ENCODE measurements at places on chromosomes 6 and 20.

- DNase-seq, result no peak
Observed at GRCh38 chr6:26217714-26218075, 130.5 kb downstream of the HFE start.

DNA sequence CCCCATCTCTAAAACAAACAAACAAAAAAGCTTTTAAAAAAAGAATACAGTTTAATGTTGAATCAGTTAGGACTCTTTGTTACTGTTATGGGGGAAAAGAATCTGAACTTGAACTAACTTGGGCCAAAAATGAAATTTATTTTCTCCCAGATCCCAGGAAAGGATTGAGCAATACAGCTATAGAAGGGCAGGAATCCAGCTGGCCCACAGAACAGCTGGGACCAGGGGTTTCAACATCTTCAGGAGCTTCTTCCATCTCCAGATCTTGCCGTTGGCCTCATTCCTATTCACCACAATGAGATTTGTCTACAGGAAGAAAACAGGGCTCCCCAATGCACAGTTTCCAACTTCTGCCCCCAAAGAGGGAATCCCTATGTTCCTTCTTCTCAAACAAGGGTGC, 43.2 kb upstream of the AKAP12 start:
- no peak for DNase-seq

- no peak for DNase-seq
Observed at GRCh38 chr6:155171747-155172449, 91.9 kb upstream of the CLDN20 start.

GRCh38 chr6:30144811-30145210, 8.9 kb downstream of the TRIM40 start:
- DNase-seq, result no peak

DNA sequence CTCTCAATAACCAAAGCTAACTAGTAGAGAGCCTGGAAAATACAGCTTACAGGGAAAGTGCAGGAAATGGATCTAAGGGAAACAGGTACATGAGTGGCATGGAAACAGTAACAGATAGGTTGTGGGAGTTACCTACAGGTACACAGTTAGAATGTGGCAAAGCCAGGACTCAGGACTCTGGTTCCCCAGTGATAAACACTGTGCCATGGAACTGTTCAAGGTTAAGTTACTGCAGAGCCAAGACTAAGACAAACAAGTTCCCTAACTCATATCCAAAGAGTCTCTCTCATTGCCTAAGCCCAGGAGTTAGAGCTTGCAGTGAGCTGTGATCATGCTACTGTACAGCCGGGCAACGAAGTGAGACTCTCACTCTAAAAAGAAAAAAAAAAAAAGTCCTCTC, 6.6 kb downstream of the MED20 start:
- no peak for DNase-seq

GRCh38 chr6:145360865-145361264, 374.5 kb downstream of the EPM2A start:
- DNase-seq, result no peak

GRCh38 chr6:87965806-87966205, 81.8 kb upstream of the SPACA1 start:
- DNase-seq, result no peak

DNA sequence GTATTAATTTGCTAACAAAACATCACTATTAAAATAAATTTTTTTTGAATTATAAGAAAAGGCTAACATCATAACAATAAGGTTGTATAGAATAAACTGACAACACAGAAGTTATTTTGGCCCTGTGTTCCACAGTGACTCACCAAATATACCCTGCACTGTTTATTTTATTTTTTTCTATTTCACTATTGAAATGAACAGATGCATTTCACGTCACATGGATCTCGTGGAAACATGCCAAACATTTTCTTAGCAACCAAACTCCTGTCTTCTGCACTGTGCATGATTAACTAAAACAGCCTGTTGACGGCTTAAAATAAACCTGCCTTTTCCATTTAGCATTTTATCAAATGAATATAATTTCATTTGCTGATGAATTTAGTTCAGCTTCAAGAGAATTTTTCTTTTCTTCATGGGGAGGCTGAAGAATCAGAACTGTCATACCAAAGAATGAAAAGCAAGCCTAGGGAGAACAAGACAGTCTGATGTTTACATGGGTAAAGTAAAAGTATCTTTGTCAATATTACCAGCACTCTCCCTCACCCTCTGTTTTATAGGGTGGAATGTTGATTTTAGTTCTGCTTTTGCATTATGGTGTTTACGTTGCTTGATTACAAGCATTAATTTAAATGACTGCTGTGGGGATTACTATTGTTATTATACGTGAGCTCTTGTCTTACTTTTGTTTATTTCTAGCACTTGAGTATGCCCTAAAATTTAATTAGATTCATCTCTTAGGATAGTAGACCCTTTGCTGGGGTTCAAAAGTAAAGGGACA, 115.3 kb downstream of the LCA5 start:
- DNase-seq, result no peak

GRCh38 chr20:8568075-8568474, 436.0 kb downstream of the PLCB1 start:
- DNase-seq, result no peak

- DNase-seq, result no peak
Observed at GRCh38 chr6:89273816-89274215, 41.3 kb downstream of the GABRR2 start.

DNA sequence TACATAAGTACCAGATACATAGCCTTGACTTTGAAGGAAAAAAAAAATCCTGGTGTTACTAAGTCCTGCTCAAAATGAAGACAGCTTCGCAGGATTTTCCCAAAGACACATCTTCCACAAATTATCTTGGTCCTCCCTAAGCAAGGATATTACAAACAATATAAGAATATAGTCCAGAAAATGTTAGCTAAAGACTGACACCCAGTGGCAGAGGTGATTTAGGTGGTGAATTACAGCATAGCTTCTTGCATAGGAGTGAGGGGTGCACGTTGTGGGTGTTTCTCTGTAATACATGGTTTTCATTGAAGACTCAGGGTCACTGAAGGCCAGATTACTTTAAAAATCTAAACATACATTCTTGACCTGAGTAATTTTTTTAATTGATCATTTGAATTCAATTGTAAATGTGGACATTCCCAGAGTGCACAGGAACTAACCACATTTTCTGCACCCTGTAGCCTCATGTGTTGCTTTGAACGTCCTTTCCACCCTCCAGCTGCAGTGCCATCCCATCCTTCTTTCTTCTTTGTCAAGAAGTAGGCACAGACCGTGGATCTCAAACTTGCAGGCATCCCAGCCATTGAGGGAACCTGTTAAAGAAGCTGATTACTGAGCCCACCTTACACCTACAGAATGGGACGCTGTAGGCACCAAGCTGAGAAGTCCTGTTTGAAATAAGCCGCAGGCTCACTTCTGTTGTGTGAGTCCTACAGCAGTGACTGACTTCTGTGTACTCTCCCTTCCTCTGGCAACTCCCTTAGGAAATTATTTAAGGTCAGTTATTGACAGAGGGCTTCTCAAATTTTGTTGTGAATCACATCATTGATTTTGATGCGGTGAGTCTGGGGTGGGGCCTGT, 102.6 kb downstream of the PERP start:
- DNase-seq, result no peak

DNA sequence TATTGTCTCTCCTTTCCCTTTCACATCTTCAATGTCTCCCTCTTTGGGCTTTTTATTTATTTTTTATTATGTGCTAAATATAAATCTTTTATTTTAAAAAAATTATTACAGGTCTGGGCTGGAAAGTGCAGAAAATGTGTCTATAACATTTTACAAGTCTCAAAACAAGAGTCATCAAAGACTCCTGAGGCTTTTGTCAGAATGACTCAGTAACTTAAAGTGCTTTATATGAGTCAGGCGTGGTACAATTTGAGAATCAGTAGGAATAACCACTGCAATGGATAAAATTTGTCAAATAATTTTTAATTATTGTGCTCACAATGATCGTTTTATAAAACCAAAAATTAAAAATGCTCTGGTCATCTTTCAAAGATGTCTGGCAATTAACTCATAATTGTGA, 193.9 kb downstream of the MMUT start:
- DNase-seq, result no peak

DNA sequence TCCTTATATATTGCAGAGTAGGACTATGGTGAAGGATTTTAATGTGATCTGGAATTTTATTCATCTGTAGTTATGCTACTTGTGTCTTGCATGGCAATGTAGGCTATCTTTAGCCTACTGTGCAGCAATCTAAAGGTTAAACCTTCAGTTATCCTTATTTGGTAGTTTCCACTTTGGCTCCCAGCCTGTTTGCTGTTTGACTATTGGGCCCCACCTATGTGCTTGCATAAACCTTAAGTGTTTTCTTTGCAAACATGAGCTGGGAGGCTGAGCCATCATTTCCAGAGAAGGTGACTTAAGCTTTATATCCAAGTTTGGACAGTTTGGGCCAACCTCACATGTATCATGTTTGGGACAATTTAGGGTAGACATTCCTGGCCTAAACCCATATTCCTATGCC, 537.5 kb downstream of the BTBD3 start:
- DNase-seq, result no peak

DNA sequence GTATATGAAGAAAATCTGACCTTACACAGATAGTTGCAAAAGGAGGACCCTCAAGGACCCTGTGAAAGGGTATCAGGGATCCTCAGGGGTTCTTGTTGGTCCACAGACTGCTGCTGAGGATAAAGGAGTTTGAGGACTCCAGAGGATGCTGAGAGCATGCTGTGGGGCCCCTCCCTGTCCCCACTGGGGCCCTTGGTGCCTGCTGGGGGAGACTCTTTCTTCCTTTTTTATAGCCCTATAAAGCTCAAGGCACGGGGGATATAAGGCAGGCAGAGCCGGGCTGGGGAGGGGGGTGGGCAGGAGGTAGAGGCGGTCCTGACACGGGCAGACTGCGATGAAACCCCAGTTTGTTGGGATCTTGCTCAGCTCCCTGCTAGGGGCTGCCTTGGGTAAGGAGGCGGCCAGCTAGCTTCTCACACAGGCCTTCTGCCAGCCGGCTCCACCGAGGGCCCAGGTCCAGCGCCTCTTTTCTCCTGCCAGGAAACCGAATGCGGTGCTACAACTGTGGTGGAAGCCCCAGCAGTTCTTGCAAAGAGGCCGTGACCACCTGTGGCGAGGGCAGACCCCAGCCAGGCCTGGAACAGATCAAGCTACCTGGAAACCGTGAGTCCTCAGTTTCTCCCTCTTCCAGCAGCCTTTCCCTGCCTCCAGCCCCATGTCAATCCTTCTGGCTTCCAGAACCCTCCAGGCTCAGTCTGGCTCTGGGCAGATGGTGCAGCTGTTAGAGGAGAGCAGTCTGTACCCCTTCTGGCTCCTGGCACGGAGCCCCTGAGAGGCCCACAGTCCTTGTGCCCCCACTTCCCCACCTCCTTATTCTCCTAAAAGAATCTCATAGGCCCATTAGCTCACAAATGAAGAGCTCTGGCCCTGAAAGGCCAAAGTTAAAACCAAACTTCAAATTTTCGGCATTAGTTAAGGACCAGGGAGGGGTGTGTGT, at the start of gene LY6G6D:
LY6G6D (plus strand) TSS at position 327 of the 937 bp plus-strand sequence; CDS start at position 335, 8 bp downstream.
- DNase-seq, result no peak
